ENCODE measurements at places on chromosomes 5 and 9. TPM values are rescaled to one million over a fixed set of nuclear protein-coding genes. Genes with fewer than 3 reads are reported as not detected.

The CATSPER3 gene
- total RNA-seq = not detected

The PCDHGA8 gene
- 5.4 TPM for total RNA-seq

The HTR4 gene
- total RNA-seq = 0.49 TPM

The C8G gene
- not detected for total RNA-seq

The SH2D3C gene
- 5.4 TPM for total RNA-seq

The NXNL2 gene
- total RNA-seq = 0.49 TPM

The NRG2 gene
- total RNA-seq = 3.9 TPM

The MLANA gene
- not detected for total RNA-seq

The XRCC4 gene
- total RNA-seq = 8.1 TPM

The ETF1 gene
- total RNA-seq = 44.7 TPM

The STING1 gene
- 3.2 TPM for total RNA-seq

The FOXI1 gene
- not detected for total RNA-seq

The PCA3 gene
- total RNA-seq = 0.49 TPM

The FGF18 gene
- total RNA-seq = under 0.01 TPM

The ZFP37 gene
- 21.9 TPM for total RNA-seq

The C5 gene
- 5.9 TPM for total RNA-seq

The PCDHGC3 gene
- 45.7 TPM for total RNA-seq

The NACC2 gene
- total RNA-seq = 3.9 TPM

The TAL2 gene
- total RNA-seq = 9.6 TPM

The SLC6A7 gene
- 1.5 TPM for total RNA-seq

The PCDHA9 gene
- 12.3 TPM for total RNA-seq

The CTNND2 gene
- 115 TPM for total RNA-seq

The IL13 gene
- total RNA-seq = not detected

The CCNI2 gene
- total RNA-seq = under 0.01 TPM

The TRPM3 gene
- total RNA-seq = 22.1 TPM

The IFNA21 gene
- not detected for total RNA-seq

The TLX3 gene
- total RNA-seq = not detected
